CD4-positive, alpha-beta T cell treated with Interleukin-6 for 4 hours (primary cell): ENCODE measurements at places on chromosomes 2 and 18.

- peak; percentile 22 for DNase-seq
These were observed 48.4 kb downstream of the UNC50 start for GRCh38 chr2:98656800-98657199.

DNA sequence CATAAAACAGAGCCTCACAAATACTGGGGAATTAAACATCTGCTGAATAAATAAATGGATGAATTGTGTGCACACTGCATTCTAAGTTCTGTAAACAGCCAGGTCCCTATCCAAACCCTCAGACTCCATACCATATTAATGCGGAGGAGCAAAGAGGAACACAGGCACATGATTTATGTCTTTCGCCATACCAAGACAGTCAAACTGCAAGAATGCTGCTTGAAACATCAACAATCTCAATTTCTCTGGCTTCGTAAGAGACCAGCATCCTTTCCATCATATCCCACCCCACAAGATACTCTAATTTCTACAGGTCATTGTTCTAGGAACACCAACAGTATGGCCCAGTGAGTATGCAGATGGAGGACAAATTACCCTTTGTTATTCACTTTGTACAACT, 15.0 kb downstream of the KANSL3 start:
- DNase-seq: no peak

- DNase-seq: no peak
These were observed 240.5 kb upstream of the FANCL start for GRCh38 chr2:58481670-58482069.

DNA sequence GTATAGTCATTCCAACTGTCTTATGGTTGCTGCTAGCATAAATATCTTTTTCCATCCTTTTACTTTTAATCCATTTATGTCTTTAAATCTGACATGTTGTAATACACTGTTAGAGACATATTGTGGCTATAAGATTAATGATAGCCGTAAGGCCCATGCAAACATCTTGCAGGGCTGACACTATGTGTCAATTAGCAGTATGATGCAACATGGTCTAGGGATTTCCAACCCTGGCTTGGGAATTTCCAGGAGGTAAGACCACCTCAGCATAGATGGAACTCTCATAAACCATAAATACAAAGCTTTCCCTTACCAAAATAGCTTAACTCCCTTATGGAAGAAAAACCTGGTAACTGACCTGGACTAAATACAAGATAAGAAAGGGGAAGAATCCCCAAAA, 16.5 kb downstream of the SCLY start:
- no peak for DNase-seq

- no peak for DNase-seq
These were observed 266.8 kb downstream of the EN1 start for GRCh38 chr2:118580651-118581050.
